Esophagus squamous epithelium (tissue), 5 donors: ENCODE measurements at places on chromosomes 6 and 20.

DNA sequence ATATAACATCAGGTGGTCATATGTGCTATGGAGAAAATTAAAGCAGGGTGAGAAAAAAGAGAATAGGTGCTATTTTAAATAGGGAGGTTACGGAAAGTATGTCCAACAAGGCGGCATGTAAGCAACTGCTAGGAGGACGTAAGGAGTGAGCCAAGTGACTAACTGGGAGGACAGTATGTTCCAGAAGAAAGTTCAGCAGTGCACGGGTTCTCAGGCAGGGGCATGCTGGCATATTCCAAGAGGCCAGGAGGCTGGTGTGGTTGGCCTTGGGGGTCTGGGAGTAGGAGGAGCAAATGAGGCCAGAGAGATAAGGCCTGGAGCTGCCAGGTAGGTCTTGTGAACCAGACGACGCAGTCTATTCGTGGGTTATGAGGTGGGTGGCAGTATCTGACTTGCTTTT is 112.4 kb downstream of the ARMC2 start:
- no peak for DNase-seq

- DNase-seq = no peak
Measured at GRCh38 chr20:41040855-41041254, 12.2 kb downstream of the TOP1 start.

DNA sequence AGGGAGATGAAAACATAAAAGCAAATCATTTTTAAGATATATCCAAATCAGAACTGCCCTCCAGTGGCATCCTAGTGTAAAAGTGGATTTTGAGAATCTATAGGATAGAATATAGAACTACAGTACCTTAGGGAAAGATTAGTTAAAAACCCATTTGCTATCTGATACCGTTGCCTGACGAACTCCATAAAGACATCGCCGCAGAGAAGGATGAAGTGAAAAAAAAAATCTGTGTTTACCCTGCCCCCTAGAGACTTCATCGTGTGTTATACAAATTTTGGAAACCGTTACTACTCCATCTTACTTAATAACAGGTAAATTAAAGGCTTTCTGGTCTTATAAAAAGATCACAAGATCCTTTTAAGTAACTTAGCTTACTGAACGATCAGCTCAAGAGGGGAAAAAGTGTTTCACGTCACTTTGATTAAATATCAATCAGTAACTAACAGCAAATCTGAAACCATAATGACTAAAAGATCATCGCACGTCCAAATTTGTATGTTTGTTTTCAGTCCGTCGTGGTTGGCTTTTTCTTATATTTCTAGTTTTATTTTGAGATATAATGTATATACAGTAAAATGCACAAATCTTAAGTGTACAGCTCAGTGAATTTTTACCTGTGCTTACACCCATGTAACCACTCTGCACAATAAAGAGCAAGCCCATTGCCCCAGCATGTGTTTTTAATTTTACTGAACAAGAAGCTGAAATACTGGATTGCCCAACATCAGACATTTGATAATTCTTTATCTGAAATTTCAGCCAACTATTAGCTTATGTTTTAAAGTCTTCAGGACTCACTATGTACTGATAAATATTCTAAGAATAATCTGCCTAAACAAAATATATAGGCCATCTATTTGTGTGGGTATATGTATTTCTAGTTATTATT is 881 bp upstream of the MCM3 start:
- no peak for DNase-seq

DNA sequence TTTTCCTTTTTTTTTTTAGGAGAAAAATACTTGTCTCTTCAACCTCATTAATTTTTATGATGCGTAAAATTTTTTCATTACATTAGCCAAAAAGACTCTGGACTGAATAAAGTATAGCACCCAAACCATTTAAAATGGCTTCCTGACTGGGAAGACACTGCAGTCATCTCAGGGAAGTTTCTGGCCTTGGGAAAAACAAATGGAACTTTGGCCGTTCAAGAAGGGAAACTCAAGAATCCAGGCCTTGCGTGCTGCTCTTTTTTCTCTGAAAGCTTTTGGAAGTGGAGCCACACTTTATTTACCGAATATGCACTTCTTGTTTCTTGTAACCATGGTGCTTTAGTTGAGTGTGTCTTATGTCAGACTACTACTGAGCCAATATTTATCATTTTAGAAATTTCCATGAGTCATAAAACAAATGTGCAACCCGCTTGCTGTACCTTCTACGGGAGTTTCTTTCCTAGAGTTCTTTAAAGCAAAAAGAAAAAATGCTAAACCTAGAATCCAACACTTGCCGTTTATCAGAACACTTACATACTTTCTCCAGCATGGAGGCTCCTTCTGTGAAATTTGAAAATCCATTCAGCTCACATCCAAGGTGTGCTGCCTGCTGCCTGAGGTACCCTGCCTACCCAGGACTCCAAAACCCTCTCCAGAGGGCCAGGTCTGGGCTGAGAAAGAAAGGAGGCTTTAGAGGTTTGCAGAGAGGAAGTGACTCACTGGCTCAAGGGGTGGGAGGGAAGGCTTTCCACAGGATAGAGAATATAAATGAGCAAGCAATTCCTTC is 11.5 kb upstream of the DSTN start:
- DNase-seq = no peak

- no peak for DNase-seq
Measured at GRCh38 chr6:110395221-110395620, 20.2 kb downstream of the DDO start.
